ENCODE measurements at places on chromosomes 1 and 21.

GRCh38 chr1:198462365-198463019 is 78.0 kb downstream of the ATP6V1G3 start:
- DNase-seq = no peak

DNA sequence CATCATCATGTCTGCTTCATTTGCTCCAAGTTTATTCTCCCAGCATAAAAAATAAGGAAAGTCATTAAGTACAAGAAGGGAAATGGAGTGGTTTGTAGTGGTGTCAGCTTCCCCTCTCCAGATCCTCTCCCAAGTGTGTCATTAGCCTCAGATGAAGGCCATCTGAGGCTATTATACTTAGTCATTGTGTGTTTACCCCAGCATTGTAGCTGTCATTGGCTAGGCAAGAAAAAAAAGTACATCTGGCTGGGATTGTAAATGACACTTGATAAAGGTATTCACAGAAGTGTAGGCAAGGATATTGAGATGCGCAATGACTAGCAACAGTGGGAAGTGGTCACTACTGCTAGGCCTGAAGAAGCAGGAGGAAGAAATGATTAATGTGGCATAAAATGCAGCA is 316.9 kb upstream of the SGIP1 start:
- no peak for DNase-seq

GRCh38 chr1:53738205-53739108 is 507 bp downstream of the GLIS1 start:
- no peak for DNase-seq

GRCh38 chr1:22662986-22663408 is 10.0 kb downstream of the C1QB start:
- DNase-seq = no peak

- no peak for DNase-seq
Observed at GRCh38 chr1:178344513-178345091, 152.2 kb downstream of the CLEC20A start.

- DNase-seq = no peak
Observed at GRCh38 chr1:117646007-117646811, 40.4 kb downstream of the TENT5C start.

- DNase-seq = no peak
Observed at GRCh38 chr21:25584833-25585676, 22.2 kb downstream of the MRPL39 start.

DNA sequence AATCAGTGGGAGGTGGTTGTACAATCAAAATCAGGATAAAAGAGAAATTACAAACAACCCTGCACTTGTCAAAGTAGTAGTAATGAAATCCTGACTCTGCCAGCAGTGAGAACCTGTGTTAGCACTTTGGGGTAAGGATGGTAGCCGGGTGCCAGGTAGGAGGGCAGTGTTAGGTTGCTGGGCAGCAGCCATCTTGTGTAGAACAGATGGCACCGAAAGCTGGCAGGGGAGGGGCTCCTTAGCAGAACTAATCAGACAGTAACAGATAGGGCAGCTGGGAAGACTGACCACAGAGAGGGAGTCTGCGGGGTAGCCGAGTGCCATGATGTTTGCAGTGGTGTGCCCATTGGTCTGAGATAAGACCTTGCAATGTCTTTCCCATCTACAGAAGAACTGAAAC is 137.3 kb downstream of the SDCCAG8 start:
- DNase-seq = no peak

GRCh38 chr1:3345792-3346191 is 108.7 kb upstream of the ARHGEF16 start:
- no peak for DNase-seq

DNA sequence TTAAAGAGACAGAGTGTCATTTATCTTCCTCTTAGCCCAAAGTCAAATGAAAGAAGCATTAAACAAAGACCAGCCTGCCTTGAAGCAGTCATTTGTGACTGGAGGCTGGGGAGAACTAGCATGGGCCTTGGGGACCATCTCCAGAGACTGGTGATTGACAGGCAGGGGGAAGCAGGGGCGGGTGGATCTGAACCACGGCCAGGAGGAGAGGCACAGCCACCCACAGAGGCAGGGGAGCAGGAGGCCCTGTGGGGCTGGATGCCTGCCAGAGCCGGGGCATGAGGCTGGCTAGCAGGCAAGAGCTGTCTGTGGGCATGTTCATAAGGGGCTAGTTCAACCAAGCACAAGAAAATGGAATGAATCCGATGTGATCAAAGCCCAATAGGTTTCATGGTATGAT is 73.9 kb downstream of the PLXNA2 start:
- DNase-seq = no peak

DNA sequence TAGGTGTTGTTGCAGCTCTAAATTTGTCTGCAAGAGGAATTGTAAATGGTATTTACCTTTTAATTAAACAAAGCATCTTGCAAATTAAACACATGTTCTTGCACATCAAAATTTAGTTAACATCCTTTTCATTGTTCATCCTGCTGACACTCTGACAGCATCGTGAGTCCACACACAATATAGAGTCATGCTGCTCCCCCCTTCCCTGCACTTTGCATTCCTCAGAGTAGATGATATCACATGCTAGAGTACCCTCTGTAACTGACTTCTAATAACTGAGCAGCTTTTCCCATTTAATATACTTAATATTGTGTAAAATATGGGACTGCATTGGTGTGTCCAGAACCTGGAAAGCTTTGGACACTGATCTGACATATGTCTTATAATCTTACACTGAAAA is 138.8 kb upstream of the DPYD start:
- no peak for DNase-seq

DNA sequence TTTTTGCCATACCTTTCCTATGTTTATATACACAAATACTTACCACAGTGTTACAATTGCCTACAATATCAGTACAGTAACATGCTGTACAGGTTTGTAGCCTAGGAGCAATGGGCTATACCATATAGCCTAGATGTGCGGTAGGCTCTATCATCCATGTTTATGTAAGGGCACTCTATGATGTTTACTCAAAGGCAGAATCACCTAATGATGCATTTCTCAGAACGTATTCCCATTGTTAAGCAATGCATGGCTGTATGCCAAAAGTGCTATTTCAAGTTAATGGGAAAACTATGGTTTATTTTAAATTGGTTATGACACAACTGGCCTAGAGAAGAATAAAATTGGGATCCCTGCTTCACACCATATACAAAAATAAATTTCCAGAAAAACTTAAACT is 36.9 kb upstream of the DISP1 start:
- DNase-seq = no peak

DNA sequence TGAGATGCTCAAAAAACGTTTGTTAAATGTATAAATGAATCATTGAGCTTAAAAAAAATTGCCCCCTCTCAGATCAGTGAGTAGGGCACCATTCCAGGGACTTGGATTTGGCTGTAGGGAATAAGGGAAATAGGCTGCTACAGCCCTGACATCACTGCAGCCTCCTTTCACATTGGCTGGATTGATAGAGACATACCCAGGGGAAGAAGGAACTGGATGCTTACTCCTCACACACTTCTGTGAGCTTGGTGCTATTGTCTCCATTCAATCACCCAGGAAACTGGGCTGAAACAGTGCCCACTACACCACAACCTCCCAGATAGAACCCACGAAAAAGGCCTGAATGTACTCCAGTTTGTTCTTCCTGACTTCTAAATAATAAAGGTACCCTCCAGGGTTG is 87.2 kb downstream of the TGFBR3 start:
- DNase-seq = no peak

DNA sequence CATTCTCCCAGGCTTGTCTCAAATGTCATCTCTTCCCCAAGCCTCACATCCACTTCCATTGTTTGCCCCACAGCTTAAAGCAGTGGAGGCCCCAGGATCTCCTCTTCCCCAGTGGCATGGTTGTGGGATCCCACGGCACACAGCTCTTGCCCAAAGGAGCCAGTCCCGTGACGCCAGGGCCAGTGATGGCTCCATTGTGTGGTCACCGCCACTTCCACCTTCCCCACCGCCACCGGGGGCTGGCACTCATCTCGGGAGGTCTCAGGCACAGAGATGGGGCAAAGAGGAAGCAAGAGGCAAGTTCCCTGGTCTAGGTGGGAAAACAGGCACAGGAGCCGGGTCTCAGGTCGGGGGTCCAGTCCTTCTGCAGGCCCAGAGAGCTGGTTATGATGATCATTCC is 22.9 kb upstream of the ALDH4A1 start:
- no peak for DNase-seq

- peak; percentile 40 for DNase-seq
Observed at GRCh38 chr1:36553591-36554322, 71.0 kb upstream of the CSF3R start.

DNA sequence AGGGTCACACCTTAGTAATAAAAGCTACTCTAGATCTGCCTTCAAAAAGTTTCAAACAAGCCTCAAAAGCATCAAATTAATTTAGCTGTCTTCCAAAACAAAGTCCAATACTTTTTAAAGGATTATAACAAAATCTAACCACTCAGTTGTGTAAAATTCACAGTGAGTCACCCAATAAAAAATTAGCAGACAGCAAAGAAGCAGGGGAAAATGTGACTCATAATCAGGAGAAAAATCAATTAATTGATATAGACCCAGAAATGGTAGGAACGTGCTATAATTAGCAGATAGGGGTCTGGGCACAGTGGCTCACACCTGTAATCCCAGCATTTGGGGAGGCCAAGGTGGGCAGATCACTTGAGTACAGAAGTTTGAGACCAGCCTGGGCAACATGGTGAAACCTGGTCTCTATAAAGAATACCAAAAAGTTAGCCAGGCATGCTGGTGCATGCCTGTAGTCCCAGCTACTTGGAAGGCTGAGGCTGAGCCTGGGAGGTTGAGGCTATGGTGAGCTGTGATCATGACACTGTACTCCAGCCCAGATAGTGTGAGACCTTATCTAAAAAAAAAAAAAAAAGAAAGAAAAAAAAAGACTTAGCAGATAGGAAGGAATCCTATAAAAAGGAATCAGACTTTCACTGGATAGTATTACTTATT is 8.1 kb upstream of the MYOG start:
- no peak for DNase-seq

DNA sequence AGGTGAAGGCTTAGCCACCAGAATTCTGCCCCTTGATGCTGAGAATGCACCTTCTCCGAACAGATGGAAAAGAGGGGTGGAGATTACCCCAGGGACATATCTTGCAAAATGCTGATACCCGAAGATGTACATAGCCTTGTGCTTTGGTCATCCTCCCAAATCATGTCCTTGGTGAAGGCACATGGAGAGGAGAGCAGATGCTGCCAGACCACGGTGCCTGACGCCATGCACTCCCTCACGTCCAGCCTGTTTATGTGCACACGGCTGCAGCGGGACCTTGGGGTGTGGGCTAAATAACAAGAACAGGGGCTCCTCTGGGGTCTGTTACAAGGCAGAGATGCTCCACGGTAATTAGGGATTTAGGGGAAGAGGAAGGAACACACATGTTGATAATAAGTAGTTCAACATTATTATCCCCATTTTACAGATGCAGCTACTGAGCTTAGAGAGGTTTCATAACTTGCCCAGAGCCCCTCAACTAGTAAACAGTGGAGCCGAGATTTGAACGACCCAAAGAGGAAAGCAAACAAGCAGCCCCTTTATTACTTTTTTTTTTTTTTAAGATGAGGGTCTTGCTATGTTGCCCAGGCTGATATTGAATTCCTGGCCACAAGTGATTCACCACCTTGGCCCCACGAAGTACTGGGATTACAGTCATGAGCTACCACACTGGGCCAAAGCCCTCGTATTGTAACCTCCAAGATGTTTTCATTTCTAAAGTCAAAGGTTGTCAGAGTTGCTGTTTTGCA is 12.9 kb downstream of the EPHX1 start:
- no peak for DNase-seq

- DNase-seq = no peak
Observed at GRCh38 chr1:61268546-61269240, 186.3 kb downstream of the NFIA start.

GRCh38 chr1:146021050-146021445 is 487 bp downstream of the HJV start:
- DNase-seq = no peak
